ENCODE measurements at places on chromosomes 16 and 17. TPM values are rescaled to one million over a fixed set of nuclear protein-coding genes. Genes with fewer than 3 reads are reported as not detected.
A peak's percentile ranks its signal among the peaks of the same experiment; 100 is the strongest.

Gene KRTAP4-3
- total RNA-seq = not detected

DNA sequence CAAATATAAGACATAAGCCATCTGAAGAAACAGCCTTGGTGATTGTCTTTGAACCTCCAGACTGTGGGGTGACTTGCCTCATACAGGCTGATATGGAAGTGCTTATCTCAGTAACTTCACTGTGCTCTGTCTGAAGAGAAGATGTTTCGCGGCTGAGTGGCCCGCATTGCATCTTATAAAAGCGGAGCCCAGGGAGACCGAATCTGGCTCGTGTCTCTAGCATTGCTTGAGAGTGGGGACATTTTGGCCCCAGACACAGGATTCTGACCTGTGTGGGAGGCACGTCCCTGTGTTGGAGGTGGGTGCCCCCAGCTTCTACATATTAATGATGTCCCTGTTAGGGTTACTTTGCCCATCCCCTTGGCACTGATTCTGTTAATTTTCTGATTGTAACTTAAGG, 66.4 kb downstream of the METRNL start:
- DNase-seq = no peak

- DNase-seq = no peak
Measured at GRCh38 chr17:49748223-49748622, 15.7 kb downstream of the FAM117A start.

- no peak for DNase-seq
Measured at GRCh38 chr16:88373927-88374492, 8.7 kb upstream of the ZNF469 start.

GRCh38 chr17:71681427-71682173, 439.2 kb upstream of the SOX9 start:
- DNase-seq = no peak

GRCh38 chr16:79439901-79440300, 160.6 kb downstream of the MAF start:
- DNase-seq = peak; percentile 78

Measured in G401 (cell line).